ENCODE measurements at places on chromosomes 7 and 10. TPM values are rescaled to one million over a fixed set of nuclear protein-coding genes. Genes with fewer than 3 reads are reported as not detected.
A peak's percentile ranks its signal among the peaks of the same experiment; 100 is the strongest.

The SFTPA1 gene
- total RNA-seq, result not detected

The PHYHIPL gene
- not detected for total RNA-seq

The KLF6 gene
- 182 TPM for total RNA-seq

The MCM10 gene
- total RNA-seq, result 14.5 TPM

The MICALL2 gene
- 155 TPM for total RNA-seq

The PSTK gene
- total RNA-seq, result 6.0 TPM

The SYPL1 gene
- 33.1 TPM for total RNA-seq

The MUC12 gene
- 19.2 TPM for total RNA-seq

The PITRM1 gene
- total RNA-seq, result 80.5 TPM

The OR2A12 gene
- not detected for total RNA-seq

The CREB3L2 gene
- 4.1 TPM for total RNA-seq

DNA sequence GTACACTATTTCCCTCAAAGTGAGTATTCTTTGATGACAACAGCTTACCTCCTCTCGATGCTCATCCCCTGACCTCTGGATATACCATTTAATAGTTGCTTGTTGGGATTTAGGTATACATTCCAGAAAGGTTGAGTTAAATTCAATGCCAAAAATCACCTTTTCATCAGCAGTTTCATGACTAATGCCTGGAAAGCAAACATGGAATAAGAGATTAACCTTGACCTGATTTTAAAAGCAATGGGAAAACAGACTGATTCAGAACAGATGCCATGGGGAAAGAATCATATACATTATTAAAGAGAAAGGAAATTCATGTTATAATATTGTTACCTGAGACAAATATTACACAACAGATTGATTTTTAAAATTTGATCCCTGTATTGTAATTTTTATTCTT is 180.1 kb downstream of the SEMA3D start:
- no peak for DNase-seq

DNA sequence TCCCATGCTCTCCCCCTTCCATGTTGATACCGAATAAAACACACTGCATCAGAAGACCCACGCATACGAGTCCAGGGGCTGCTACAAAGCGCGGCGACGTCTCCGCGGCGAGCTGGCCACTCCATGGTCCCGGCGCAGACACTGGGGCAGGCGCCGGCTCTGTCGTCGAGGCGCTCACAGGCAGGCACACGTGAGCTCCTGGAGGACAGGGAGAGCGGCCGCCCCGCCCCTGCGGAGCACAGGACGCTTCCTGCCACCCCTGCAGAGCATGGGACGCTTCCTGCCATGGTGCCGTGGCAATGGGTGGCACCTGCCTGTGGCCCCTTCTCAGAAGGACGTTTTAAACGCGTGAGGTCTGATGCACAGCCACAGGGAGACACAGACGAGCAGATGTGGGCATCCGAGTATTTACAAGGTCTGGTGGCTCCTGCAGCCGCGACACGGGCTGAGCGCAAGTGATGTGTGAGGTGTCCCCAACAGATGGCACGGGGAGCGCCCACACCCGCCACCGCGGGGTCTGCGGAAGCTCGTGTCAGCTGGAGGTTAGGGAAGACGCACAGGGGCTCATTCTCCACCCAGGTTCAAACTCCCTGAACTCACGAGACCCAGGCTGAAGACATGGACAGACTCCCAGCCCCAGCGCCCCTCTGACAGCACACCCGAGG is 21.4 kb upstream of the GPR146 start:
- DNase-seq, result no peak

DNA sequence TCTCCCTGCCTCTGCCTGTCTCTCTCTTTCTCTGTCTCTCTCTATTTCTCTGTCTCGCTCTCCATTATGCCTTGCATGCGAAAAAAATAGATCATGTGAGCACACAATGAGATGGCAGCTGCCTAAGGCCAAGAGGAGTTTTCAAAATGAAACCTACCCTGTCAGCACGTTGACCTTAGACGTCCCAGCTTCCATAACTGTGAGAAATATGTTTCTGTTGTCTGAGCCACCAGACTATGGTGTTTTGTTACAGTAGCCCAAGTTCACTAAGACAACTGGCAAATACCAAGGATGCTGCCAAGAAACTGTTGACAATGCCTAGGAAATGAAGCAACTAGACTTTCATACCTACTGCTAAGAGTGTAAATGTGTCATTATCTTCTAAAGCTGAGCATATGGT is 70.6 kb upstream of the PLXDC2 start:
- no peak for DNase-seq

DNA sequence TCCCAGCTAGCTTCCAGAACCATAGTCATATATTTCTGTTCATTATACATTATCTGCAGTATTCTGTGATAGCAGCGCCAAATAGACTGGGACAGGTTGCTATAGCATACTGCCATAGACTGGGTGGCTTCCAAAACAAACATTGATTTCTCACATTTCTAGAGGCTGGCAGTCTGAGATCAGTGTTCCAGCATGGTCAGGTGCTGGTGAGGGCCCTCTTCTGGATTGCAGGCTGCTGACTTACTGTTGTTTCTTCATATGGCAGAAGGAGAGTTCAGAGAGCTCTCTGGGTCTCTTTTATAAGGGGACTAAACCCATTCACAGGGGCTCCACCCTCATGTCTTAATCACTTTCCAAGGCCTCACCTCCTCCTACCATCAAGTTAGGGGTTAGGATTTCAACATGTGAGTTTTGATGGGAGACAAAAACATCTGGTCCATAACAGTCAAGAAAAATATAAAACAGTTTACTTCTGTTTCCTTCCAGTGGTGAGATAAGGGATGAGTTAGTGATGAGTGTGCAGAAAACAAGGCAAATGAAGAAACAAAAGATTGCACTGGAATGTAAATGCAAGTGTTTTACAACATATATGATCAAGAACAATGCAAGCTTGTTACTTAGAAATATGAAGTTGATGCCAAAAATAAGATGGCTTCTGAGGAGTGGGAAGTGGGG is 399.0 kb upstream of the C7orf33 start:
- peak; percentile 23 for DNase-seq

DNA sequence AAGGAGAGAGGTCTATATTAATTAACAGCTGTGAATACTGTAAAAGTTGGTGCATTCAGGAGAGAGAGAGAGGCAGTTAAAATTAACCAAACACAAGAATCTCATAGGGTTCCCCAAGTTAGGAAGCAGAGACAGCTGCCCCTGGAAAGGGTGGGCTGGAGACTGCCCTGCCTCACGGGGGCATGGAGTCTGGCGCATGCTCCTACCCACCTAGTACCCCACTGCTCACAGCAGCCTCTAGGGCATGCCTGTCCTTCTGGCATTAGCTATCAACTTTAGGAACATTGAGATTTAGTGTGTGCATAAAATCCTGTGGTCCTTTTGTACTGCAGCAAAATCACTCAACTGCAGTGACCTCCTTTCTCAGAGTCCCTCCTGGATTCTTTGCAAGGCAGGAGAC is 710.1 kb downstream of the SORCS3 start:
- no peak for DNase-seq

DNA sequence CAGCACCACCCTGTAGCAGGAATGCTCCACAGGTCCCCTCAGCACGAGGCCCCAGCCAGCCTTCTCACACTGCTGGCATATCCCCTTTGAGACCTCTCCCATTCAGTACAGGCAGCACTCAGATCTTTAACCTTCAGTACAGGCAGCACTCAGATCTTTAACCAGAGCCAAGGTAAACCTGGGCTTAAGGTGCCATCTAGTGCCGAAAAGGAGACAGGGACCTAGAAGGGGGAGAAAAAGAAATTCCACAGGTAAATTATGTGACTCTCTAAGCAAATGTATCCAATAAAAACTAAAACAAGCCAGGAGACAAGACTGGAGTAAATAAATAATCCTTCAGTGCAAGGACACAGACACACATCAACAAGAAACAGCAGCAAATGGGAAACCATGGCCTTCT is 358.6 kb downstream of the PTPRN2 start:
- DNase-seq, result peak; percentile 13

- no peak for DNase-seq
These were observed 40.4 kb upstream of the AGMO start for GRCh38 chr7:15602236-15602635.

- DNase-seq, result no peak
These were observed 319.3 kb upstream of the CACNA2D1 start for GRCh38 chr7:82762880-82763279.

DNA sequence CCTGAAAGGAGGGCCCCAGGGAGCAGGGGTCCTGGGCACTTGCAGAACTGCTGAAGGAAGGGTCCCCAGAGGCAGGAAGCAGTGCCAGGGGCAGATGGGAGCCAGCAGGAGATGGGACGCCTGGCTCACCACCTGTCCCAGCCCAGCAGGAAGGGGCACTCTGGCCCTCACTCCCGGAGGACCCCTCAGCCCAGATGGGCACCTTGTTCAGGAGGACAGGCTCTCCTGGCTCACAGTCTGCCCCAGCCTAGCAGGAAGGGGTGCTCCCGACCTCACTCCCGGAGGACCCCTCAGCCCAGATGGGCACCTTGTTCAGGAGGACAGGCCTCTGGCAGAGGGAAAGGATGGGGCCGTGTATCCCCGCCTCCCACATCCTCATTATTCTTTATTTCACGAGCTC is 331.4 kb upstream of the SHH start:
- DNase-seq, result no peak

DNA sequence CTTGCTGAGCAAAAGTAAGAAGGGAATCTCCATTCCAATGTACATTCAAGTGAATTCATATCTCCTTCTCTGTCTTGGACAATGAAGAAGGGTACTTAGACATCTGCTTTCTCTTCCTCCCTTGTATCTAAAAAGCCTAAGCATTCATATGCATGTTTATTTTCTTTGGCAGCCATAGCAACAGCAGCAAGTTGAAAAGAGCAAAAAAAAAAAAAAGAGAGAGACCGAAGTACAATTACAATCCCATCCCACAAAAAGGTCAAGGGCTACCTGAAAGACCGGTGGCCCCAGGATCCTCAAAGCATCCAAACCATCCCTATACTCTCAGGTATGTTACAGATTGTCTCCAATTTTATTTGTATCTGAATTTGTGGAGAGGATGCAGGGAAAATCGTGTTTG is 4.1 kb downstream of the OR2F1 start:
- no peak for DNase-seq

DNA sequence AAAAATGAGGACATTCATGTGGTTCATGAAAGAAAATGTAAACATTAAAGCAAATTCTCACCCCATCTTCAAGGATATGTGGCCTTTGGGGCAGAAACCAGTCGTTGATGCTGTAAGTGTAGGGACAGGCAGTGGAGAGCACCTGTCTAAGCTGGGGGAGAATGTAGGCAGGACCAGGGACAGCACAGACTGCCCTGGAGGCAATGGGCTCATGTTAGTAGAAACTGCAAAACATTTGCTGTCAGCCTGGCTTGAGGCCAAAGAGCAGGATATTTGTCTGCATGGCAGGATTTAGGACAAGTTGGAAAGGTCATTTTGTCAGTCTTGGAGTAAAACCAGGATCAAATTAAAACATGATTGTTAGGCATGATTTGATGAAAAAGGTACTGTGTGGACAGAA is 211.6 kb upstream of the AGK start:
- DNase-seq, result no peak

- no peak for DNase-seq
These were observed 50.1 kb upstream of the INPP5A start for GRCh38 chr10:132487241-132488135.

- DNase-seq, result no peak
These were observed 13.2 kb downstream of the ALKBH4 start for GRCh38 chr7:102451371-102452054.

- DNase-seq, result no peak
These were observed 84.6 kb upstream of the MGMT start for GRCh38 chr10:129382401-129382800.

GRCh38 chr7:155844019-155844453 is 31.8 kb upstream of the SHH start:
- DNase-seq, result peak; percentile 99

DNA sequence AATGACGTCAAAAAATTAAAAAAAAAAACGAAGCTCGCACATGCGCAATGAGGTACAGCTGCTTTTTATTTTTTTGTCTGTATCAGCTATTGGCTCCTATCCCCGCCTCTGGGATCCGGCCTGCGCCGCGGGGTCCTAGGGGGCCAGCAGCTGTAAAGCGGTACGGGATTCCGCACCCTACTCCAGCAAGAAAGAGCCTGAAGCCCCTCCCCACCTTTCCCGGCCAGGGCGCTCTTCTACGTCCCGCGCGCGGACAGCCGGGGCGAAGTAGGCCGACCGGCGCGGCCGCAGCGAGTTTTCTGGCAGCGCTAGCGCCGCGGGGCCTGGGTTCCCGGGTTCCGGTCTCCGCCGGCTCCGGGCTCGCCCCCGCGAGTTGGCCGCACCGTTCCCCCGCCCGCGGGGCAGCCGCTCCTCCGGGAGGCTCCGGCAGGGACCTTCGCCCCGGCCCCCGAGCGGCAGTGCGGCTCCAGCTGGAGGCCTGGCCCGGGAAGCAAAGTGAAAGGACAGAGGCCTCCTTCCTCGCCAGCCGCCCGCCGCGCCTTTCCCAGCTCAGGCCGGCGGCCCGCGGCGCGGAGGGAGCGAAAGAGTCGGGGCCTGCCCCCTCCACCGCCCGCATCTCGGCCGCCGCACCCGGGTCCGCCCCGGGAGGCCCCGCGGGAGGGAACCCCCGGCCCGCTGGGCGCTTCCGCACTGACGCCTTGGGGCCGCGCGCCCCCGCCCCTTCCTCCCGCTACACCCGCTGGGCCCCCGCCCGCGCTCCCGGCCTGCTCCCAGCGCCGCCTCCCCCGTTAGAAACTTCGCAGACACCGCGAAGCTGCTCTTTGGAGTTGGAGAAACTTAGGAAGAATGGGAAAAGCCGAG is 4.7 kb upstream of the SPAG6 start:
- peak; percentile 79 for DNase-seq

- DNase-seq, result peak; percentile 99
These were observed 12.3 kb downstream of the STX1A start for GRCh38 chr7:73707045-73707631.

DNA sequence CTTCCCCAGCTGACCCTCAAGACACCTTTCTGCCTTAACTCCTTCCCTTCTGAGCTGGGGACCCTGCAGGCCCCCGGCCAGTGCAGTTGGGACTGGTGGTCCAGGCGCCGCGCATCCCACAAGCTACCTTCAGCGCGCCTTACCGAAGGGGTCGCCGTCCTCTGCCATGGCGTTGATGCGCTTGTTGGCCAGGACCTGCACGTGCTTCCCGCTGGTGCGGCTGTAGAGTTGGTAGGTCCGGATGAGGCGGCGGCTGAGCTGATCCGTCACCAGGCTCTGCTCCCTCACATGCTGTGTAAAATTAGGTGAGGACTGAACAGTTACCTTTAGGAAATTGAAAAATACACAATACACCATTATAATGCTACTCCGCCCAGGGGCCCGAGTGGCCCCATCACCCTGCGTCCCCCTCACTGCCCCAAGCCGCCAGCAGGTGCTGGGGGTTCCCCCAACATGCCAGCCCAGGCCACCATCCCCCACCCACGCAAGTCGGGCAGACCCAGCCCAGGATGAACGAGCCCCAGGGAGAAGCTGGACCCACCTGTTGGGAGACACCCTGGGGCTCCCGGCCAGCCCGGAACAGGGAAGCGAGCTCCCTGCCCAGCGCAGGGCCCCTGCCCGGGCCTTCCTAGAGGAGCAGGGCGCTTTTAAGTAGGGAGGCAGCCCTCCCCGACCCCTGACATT is 1.2 kb downstream of the FGF8 start:
- no peak for DNase-seq

- DNase-seq, result no peak
These were observed 18.7 kb downstream of the SEC24C start for GRCh38 chr10:73762915-73763314.
